Activated CD8-positive, alpha-beta memory T cell treated with anti-CD3 and anti-CD28 coated beads, Interleukin-2, amount 50 U/mL, for 48 hours (primary cell): ENCODE measurements at places on chromosomes 7 and 10.

DNA sequence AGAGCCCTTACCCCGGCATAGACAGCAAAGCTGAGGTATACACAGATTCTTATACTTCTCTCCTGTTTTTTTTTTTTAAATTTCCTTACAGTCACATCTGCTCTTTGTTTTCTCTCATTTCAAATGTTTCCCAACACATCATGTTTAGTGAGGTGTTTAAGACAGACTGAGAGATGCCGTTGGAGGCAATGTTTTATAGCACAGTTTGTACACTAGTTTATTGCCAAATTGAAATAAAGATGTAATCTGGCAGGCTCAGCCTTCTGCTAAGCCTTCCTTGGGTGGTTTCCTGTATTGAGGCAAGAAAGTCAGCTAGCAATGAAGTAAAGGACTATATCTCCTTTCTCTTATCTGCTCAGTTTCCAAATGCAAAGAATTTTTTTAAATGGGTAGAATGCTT is 393.4 kb downstream of the SORCS1 start:
- no peak for DNase-seq

DNA sequence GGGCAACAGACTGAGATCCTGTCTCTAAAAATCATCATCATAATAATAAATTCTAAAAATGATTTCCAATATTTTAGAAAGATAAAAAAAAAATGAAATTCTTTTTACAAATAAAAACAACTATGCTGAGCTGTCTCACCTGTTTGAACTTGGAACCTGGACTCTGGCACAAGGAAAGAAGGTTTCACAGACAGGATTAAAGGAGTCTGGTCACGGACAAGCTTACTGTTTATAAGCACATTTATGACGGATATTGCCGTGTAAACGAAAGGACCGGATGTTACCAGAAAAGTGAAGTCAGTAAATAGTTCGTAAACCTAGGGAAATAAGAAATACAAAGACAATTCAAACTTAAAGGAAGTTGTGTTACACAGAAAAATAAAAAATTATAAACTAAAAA is 70.2 kb downstream of the KIAA1549 start:
- DNase-seq = no peak

DNA sequence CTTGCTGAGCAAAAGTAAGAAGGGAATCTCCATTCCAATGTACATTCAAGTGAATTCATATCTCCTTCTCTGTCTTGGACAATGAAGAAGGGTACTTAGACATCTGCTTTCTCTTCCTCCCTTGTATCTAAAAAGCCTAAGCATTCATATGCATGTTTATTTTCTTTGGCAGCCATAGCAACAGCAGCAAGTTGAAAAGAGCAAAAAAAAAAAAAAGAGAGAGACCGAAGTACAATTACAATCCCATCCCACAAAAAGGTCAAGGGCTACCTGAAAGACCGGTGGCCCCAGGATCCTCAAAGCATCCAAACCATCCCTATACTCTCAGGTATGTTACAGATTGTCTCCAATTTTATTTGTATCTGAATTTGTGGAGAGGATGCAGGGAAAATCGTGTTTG is 4.1 kb downstream of the OR2F1 start:
- no peak for DNase-seq

GRCh38 chr7:135718794-135719437 is 9.1 kb downstream of the SLC13A4 start:
- DNase-seq = no peak

DNA sequence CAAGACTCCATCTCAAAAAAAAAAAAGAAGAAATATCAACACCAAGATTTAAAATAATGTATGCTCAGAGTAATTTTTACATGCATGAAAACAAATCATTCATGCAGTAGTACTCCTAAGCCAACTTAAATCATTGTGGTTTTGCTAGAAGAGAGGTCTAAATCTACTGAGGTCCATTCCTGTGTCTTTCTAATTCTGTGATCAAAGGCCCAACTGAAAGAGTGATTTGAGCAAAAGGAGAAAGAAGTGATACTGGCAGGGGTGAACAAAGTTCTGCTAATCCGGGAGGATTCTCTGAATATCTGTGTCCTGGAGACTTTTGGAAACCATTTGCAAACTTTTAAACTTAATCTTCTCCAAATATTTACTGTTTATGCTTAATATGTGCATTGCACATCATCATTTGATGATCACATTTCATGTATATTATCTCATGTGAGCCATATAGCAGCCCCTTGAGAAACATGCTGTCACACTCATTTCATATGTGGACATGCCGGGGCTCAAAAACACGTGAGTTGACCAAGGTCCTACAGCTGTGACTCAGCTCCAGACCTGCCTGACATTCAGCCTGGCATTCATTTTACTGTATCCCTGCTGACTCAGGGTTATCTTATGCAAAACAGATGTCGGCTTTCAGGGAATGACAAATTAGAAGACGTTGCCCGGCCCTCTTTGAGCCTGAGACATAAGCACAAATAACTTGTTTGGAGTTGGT is 76.4 kb downstream of the FAM107B start:
- no peak for DNase-seq

GRCh38 chr10:28540145-28540544 is 7.2 kb downstream of the WAC start:
- DNase-seq = no peak

GRCh38 chr10:3412646-3413045 is 240.1 kb upstream of the PITRM1 start:
- DNase-seq = no peak

DNA sequence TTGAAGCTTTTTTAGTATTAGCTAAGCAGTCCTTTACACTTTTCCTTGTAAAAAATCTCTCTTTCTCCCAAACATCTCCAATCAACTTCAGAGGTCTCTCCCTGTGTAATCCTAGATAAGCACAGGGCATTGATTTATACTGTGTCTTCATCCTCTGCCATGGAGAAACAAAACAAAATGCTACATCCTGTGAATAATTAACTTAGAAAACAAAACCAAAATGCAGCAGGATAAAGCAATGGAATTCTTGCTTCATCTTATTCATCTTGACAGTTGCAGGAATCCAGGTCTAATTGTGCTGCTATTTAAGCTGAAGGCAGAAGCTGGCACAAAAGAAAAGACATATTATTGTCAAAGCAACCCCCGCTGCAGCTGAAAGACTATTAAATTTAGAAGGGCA is 641.5 kb upstream of the SORCS1 start:
- DNase-seq = no peak

- no peak for DNase-seq
Measured at GRCh38 chr10:13882119-13882711, 295.4 kb downstream of the PRPF18 start.

DNA sequence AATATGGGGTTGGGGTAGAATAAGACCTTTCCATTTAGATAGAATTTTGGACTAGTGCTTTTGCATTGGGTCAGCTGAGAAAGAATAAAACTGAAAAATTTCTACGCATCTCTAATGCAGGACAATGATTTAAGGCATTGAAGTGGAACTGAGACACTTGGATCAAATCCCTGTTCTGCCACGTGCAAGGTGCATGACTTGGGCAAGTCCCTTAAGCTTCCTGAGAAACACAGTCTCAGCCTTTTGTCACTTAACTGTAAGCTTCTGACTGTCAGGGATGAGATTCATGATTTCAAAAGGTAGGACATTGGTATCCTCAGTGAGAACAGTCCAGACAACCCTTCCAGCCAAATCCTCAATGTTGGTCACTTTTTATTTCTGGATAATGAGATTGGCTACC is 59.2 kb downstream of the ENTPD1 start:
- no peak for DNase-seq

GRCh38 chr10:76310588-76311080 is 879.2 kb downstream of the LRMDA start:
- no peak for DNase-seq

DNA sequence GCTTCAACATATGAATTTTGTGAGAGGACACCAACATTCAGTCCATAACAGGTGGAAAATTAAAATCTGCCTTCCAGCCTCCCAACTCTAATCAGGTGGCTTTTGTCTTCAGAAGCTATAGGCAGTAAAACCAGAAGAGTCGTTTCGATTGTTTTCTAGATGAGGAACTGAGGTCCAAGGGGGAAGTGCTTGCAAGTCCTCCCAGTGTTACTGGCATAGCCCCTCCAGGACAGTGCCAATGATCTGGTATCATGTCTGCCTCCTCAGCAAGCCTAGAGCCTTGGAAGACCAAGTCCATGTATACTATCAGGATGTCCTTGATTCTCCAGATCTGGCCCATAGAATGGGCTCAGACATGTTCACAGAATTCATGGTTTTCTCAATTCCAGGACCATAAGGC is 16.9 kb downstream of the CYP26A1 start:
- no peak for DNase-seq
